ENCODE measurements at places on chromosomes 16 and 17.

DNA sequence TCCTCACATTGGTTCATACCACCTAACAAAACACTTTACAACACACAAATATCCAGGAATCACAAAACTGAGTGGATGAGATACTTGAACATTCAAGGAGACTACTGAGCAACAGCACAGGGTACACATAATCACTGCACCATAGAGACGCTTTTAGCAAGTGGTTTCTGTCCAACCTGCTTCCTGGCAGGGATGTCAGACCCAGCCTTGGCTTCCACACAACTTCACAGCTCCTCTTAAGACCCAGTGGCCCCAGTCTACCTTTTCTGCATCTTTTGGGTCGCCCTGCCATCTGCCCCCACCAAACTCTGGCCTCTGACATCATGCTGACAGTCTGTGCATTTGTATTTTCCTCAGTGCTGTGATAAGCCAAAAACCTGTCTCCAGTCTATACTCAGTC is 5.9 kb upstream of the CORO6 start:
- DNase-seq, result no peak

- no peak for DNase-seq
Observed at GRCh38 chr17:2137342-2138098, 82.6 kb downstream of the HIC1 start.

DNA sequence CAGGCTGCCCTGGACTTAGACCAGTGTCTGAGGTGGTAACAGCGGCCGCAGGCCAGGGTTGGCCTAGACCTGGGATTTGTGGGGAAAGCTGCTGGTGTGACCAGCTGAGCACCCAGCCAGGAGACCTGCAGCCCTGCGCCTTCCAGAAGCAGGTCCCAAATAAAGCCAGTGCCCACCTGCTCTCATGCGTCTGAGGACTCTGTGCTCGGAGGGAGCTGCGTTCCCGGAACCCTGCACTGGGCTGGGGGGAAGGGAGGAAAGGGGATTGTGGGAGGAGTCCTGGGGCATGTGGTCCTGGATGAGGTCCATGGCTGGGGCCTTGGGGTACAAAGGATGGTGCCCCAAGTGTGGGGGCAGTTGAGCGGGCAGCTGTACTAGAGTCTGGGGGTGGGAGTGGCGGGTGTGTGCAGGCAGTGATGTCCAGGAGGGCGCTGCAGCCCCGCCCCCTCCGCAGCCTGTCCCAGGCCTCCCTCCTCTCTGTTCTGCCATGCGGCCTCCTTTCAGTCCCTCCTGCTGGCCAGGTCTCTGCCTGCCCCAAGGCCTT is 1.8 kb upstream of the NECAB2 start:
- DNase-seq, result no peak

DNA sequence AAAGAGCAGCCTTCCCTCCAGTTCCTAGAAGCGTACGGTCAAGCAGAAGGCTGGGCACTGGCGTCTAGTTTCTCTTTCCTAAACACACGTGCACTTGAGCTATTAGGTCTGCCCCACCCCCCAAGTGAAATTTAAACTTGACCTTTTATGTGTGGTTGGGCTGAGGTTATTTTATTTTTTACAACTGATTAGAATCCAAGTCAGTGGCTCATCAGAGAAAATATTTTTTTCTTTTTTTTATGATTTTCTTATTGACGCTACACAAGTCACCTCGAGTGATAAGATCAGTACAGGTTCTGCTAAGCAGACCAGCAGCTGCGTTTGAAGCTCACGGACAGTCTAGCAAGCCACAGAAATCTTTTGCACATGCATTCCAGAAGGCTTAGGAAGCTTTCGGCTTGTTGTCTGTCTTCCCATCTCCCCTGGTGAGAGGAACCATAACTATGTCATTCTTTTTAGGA is 95.1 kb downstream of the ZFHX3 start:
- no peak for DNase-seq

DNA sequence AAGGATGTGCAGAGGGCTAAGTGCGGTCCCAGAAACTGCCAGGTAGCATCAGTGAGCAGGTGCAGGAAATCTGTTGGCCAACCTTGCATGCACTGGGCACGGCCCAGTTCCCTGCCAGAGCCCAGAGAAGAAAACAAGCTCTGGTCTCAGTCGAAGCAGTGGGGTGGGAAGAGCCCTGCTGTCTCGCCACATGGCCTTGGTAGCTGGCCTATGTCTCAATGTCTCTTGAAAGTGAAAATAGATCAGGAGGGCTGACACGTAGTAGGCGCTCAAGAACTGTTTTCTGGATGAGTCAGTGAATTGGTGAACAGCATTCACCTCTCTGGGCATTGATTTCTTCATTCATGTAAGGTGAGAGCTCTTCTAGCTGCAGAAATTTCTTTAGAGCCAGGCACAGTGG is 90.4 kb downstream of the MARF1 start:
- DNase-seq, result no peak

DNA sequence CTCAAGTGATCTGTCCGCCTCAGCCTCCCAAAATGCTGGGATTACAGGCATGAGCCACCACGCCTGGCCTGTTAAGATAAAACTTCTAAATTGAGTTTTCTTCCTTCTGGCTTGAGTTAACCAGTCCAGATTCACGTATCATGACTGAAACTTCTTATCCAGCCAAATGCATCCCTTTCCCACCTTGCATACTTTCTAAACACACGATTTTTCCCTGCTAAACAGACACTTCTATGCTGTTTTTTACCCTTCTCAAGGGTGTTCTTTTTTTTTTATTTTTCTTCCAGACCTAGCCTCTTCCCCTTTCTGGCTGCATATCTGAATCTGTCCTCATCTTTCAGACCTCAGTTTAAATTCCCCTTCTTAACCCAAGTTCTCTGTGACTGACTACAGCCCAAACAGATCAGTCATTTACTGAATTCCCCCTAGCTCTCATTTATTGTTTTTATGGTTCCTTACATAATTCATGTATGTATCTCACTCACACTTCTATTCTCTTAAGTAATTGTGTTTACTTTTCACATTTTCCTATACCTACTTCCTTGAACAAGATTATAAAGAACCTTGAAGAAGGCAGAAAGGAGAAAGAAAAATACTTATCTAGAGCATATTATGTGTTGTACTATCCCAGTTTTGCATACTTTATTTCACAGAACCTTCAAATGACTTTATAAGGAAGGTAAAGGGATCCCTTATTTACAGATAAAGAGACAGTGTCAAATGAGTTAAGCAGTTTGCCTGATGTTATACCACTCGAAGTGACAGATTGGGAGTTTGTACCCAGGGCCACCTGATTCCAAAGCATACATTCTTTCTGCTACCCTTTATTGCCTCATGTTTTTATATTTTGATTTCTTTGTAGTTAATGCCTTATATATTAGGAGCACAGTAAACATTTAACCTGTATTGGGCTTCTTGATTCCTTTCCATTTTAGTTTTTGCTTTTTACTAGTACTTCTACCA is 5.2 kb downstream of the EVI2B start:
- no peak for DNase-seq

DNA sequence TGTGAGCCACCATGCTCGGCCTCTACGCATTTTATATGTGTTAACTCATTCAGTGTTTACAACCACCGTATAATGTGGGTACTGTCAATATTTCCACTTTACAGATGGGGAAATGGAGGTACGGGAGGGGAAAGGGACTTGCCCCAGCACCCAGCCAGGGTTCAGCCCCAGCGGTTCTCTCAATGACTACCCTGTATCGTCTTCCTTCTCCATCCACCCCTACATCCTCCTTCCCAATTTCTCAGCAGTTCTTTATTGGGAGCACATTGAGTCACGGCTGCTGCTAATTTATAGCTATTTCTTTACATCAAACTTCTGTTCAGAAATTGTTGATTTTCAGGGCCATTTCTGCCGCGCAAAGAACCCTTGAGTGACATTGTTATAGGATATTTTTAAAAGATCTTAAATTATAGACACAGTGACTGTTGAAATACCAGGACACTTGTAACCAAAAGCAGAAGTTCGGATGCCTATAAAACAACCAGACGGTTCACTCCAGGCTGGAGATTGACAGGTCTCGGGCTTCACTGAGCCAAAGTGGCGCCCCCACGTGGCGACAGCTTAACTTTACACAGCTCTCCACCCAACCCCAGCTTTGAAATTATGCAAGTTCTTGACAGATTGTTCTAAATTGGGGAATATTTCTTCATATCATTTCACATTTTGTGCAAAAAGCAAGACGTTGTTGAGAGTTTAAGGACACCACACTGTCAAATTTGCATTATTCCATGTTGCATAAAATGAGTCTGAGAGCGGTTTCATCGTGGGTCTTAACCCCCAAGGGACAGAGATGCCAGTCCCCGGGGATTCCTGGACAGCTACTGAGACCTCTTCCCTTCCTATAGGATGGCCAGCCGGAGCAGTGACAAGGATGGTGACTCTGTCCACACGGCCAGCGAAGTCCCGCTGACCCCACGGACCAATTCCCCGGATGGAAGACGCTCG is 11.8 kb downstream of the SYT17 start:
- DNase-seq, result no peak

GRCh38 chr17:73196500-73196899 is 3.6 kb downstream of the COG1 start:
- no peak for DNase-seq

Data from C1 segment of cervical spinal cord (tissue), 14 donors.